ENCODE measurements at places on chromosomes 13 and 19. TPM values are rescaled to one million over a fixed set of nuclear protein-coding genes. Genes with fewer than 3 reads are reported as not detected.

GRCh38 chr13:20465218-20465879 is 60.3 kb downstream of the CRYL1 start:
- no peak for DNase-seq

DNA sequence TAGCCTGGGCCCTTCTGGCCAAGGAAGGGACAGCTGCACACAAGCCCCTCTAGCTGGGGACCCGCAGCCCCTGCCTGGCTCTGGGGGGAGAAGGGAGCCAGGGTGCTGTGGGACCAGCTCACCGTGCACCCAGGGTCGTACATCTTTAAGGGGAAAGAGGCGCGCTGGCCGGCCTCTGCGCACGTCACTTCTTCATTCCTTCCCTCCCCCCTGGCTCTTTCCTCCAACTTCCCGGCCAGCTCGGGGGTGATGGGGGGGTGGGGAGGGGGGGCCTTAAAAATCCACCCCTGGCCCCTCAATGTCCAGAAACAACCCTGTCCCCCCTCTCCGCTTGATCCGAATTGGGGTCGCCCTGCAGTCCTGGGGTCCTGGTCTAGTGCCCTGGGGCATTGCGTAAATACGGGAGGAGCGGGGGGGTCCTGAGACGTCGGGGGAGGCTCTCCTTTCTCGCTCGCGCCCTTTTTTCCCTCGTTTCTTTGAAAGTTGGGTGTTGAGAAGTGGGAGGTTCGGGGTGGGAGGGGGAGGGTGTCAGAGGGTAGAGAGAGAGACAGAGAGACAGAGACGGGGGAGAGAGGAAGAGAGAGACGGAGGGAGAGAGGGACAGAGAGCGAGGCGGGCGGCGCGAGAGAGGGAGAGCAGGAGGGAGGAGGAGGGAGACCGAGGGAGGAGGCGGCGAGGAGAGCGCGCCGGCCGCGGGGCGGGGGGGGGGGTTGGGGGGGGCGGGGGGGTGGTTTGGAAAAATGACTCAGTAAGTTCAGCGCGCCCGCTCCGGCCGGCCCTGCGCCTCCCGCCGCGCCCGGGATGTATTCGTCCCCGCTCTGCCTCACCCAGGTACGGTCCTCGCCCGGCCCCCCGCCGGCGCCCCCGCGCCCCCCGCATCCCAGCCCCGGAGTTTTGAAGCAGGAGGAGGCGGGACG is at the start of gene NFIC:
Gene NFIC (plus strand): TSS at position 748 of the 917 bp plus-strand sequence. CDS start 54 bp downstream, at position 802.
- DNase-seq, result peak; percentile 87

DNA sequence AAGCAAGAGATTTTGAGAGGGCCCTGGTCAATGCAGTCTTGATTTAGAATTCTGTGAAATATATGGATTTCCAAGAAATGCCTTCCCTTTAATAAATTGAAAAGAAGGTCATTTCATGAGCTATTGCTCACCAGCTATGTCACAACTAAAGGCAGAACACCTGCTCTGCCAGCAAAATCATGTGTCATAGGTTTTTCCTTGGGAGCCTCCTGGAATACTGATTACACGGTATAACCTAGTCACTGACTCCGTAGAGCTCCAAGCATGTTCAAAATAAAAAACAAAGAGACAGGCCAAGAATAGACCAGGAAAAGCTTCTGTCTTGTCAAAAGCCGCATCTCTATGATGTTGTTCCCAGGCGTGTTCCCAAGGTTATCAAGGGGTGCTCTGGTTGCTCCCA is 45.5 kb downstream of the HSPH1 start:
- DNase-seq, result no peak

Gene PSPN
- polyA plus RNA-seq, result 0.80 TPM

Gene HRC
- 187 TPM for polyA plus RNA-seq

Gene ZNF534
- 0.75 TPM for polyA plus RNA-seq

GRCh38 chr19:16104722-16105121 is 7.0 kb upstream of the RAB8A start:
- DNase-seq, result no peak

Gene SPC24
- polyA plus RNA-seq, result 10.2 TPM

Gene MICOS13
- polyA plus RNA-seq, result 101 TPM

GRCh38 chr13:108214441-108215271 is 680 bp downstream of the LIG4 start:
- no peak for DNase-seq

Gene WDR88
- 0.63 TPM for polyA plus RNA-seq

- DNase-seq, result no peak
Measured at GRCh38 chr19:40474737-40475136, 7.9 kb downstream of the SPTBN4 start.

DNA sequence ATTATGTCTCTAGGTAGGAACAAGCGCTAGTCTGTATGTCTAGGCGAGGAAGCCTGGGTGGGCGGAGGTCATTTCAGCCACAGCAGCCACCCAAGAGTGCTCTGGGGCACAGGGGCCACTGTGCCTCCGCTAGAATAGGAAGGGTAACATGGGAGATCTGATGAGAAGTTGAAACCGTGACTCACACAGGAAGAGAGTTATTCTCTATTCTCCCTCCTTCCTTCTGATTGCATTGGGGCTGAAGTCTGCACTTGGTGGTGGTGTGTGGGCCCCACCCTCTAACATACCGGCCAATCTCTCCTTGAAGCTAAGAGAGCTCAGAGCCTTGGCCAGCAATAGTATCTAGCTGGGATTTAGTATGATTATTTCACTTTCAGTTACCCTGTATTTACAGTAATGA is 20.3 kb upstream of the GGACT start:
- DNase-seq, result no peak

DNA sequence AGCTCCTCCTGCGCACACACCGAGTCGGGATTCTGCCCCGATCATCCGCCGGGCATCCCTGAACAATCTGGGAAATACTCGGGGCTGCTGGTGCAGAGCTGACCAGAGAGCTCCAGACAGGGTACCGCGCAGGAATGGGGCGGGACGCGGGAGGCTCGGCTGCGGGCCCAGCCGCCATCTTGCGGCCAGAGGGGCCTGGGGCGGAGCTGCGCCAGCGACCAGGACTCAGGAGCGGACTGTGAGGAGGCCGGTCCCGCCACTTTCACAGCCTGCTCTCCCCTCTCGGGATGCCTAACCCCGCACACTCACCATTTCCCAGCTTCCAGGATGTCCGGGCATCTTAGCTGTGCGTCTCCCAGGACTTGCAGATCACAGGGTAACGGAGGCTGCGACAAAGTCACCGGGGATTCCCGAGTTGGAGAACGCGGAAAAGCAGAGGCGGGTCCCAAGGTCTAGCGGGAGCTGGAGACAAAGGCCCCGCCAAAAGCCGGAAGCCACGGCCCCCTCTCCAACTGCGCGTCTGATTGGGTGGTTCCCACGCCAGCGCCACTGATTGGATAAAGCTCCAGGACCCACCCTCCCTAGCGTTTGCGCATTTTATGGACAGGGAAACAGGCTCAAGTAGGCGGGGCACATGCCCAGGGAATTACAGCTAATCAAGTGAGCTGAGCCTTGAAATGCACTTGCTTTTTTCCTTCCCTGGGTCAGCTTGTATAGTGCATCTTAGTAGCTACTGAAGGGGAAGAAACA is 15.8 kb upstream of the ZNF43 start:
- peak; percentile 96 for DNase-seq

Gene WASF3
- polyA plus RNA-seq, result 10.2 TPM

GRCh38 chr19:3324405-3324856 is 42.0 kb upstream of the NFIC start:
- DNase-seq, result no peak

GRCh38 chr19:10361569-10362011 is 18.8 kb downstream of the TYK2 start:
- no peak for DNase-seq

Gene CEACAM6
- polyA plus RNA-seq, result 0.08 TPM

DNA sequence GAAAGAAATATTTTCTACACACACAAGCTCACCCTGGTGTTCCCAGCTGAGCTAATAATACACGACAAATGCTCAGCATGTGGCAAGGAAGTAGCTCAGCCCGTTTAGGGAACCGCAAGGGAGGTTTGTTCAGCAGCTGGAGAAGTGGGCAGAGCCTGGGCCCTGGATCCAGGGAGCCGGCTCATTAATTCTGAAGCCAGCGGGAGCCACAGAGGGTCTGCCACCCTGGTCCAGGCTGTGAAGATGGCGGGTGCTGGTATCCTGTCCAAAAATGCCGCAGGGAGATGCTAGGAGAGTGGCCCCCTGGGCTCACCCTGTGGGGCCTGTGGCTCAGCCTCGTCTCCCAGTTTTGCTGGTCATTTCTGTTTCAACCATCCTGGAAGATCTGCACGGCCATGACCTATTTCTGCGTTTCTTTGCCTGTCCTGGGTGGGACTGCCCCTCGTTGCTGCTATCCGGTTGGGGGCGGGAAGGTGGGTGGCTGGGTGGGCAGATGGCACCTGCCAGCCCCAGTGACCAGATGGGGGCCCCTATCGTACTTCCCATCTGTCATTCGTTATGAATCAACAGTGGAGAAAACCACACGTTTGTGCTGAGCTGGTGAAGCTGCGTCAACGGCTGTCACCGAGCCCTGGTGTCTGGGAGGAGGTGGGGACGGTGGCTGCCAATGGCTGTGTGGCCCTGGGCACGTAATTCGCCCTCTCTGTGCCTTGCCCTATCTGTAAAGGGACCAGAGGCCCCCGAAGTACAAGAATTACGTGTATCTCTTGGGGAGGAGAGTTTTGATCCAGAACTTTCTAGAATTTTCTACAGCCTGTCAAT is 2.7 kb upstream of the GNA15 start:
- no peak for DNase-seq
